ENCODE measurements at places on chromosomes 2 and 18.

DNA sequence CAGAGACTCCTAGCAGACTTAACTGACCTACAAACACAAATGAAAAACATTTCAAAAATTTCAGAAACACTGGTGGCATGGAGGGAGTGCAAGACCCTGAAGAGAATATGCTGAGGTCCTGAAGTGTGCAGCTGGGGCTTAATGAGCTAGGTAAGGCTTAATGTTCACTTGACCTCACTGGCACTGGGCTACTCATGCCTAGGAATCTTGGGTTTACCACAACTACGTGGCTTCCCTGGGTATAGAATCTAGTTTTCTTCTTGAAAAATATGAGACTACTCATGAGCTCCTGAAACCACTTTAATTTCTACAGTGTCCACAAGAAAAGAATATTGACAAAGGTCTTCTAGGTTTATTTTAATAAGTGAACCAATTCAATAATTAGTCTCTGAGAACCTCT lies 139.8 kb downstream of the HNMT start:
- DNase-seq = no peak

- DNase-seq = no peak
These were observed 7.6 kb downstream of the YWHAQ start for GRCh38 chr2:9623151-9623550.

GRCh38 chr2:161344692-161345091 lies 36.5 kb downstream of the PSMD14 start:
- no peak for DNase-seq

DNA sequence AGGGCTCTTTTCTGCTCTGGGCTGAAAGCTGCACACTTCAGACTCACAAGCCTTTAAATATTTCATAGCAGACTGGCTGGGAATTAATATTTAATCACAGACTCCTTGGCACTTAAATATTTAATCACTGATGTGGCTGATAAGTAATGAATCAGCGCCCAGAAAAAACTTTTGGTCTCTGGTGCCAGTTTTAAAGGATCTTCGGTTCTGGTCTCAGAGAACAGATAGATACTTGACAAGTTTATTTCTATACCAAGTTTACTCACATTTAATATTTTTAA lies 201.2 kb downstream of the MYCN start:
- DNase-seq = no peak

DNA sequence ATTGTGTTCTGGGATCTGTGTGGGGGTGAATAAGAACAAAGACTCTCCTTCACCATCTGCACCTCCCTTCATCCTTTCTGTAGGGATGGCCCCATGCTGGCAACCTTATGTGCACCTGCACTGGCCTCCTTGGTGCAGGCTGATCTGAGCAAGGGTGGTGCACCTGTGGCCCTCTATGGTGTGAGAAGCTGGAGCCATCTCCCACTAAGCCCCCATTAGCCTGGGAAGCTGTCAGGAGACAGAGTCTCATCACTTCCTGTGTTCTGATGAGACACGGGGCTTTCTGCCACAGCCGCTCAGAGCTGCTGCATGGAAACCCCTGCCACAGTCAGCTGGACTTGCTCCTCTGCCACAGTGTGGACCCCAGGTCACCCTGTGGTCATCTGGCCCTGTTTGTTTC lies 565.3 kb upstream of the SALL3 start:
- no peak for DNase-seq

- no peak for DNase-seq
These were observed 34.8 kb downstream of the TOGARAM2 start for GRCh38 chr2:29015701-29016470.

- peak; percentile 2 for DNase-seq
These were observed 207.4 kb downstream of the ARL6IP6 start for GRCh38 chr2:152925547-152926448.

GRCh38 chr2:118171546-118171945 lies 83.3 kb downstream of the INSIG2 start:
- DNase-seq = no peak

- DNase-seq = no peak
These were observed 103.9 kb upstream of the GLI2 start for GRCh38 chr2:120631724-120632123.

DNA sequence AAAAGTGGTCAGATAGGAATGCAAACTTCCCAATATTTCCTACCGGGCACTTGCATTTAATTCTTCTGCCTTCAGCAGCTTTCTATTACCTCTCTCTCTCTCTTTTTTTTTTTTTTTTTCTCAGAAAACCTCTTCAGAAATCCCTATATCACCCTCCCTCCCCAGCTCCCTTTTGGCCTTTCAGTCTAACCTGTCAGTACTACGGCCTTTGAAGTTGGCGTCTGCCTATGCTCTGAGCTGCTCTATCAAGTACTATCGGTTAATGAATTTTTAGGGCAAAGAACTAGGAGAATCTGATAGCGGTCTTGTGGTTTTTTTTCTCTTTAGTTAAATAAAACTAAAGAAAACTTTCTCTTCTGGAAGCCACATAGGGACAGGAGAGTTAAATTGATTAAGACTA lies 122.4 kb upstream of the MAPRE2 start:
- no peak for DNase-seq

GRCh38 chr2:145769011-145769716 lies 1249.2 kb upstream of the ZEB2 start:
- no peak for DNase-seq

DNA sequence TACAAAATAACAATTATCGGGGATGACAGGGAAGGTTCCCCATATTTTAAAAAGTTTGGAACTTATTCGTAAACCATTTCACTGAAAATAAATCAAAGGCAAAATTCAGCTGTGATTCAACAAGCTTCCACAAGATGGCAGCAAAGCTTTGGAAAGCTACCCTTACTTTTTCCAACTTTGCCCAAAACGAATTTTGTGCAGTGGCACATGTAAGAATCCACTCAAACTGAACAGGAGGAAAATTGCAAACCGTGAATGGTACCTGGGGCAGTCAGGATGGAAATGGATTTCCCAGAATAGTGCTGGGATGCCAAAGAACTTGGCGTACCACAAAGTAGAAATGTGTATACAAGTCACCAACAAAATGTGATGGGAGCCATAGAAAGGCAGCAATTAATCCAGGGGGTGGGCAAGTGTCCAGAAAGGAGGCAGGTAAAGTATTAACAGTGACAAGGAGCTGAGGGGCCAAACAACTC lies 10.7 kb downstream of the RPL31 start:
- no peak for DNase-seq

- DNase-seq = no peak
These were observed 465.5 kb downstream of the ARHGAP15 start for GRCh38 chr2:143594745-143595144.

- DNase-seq = no peak
These were observed 24.1 kb downstream of the MAL start for GRCh38 chr2:95049683-95049955.

- no peak for DNase-seq
These were observed 50.0 kb upstream of the TMEM178A start for GRCh38 chr2:39615675-39616074.

DNA sequence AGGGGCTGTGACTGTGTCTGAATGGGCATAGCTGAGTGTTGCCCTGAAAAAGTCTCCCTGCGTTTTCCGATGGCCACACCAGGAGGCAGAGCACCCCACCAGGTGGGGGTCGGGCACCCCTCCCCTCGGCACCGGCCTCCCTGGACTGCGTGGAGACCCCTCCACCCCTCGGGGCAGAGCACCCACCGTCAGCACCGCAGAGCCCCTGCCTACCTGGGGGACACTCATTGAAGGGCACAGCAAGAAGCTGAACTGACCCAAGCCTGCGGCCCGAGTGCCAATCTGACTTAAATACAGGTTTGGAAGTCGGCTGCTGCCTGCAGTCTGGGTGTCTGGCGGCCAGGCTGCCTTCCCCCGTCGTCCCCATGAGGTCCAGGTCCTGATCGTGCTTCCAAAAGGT lies 69.9 kb downstream of the KCNG2 start:
- no peak for DNase-seq

- no peak for DNase-seq
These were observed 75.3 kb downstream of the SDC1 start for GRCh38 chr2:20149703-20150030.

- no peak for DNase-seq
These were observed 117.5 kb downstream of the SPHKAP start for GRCh38 chr2:228064024-228064423.

DNA sequence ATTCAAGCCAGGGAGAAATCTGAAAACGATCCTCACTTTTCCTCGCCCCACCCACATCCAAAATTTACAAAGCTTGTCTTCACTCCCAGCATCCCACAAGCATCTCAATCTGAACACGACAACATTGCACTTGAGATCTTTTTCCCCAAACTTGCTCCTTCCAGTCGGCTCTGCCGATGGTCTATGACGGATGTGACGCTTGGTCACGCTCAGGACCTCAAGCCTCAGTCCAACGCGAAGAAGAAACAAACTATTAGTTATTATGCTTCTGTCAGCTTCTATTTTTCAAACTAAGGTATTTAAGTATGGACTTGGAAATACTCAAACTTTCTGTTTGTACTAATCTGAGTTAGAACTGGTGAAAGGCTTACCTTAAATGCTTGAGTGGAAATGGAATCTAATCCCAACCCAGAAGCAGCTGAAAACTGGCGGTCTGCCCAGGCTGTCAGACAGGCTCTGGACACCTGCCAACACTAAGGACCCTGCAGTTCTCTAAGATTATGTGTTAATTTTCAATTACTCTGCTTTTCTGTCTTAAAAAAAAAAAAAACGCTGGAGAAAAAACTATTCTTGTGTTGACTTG lies 132.1 kb upstream of the DNMT3A start:
- no peak for DNase-seq

GRCh38 chr2:86480105-86480504 lies 38.9 kb downstream of the KDM3A start:
- DNase-seq = no peak

GRCh38 chr2:162509288-162509968 lies 165.5 kb downstream of the GCA start:
- no peak for DNase-seq

DNA sequence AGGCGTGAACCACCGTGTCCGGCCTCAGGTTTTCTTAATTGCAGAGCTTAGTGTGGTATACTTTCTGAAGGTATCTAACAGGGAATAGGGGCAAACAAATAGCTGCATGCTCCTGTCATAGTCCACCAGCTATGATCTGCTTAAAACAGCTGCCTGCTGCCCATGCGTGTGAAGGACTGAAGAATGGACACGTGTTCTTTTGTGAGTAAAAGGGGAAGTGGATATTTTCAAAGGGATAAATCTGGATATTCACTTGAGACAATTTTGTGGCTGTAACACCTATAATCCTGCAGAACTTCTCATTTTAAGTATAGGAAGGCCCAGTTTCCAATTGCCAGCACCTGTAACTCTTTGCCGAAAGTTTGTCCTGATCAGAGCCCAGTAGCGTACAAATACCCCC lies 44.7 kb downstream of the TRPM8 start:
- no peak for DNase-seq

GRCh38 chr2:16125614-16126516 lies 185.5 kb downstream of the MYCN start:
- DNase-seq = no peak

DNA sequence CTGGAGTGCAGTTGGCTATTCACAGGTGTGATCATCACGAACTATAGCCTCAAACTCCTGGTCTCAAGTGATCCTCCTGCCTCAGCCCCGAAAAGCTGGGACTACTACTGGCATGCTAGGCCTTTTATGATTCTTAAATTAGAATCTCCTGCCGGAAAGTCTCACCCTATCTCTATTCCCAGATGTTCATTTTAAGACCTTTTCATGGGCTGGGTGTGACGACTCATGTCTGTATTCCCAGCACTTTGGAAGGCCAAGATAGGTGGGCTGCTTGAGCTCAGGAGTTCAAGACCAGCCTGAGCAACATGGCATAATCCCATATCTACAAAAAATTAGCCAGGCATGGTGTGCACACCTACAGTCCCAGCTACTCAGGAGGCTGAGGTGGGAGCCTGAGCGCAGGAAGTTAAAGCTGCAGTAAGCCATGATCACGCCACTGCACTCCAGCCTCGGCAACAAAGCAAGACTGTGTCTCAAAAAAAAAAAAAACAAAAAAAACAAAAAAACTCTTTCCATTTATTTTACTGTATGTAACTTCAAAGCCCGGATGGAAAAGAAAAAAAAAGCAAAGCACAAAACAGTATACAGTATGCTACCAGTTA lies 8.1 kb downstream of the PPP4R3B start:
- DNase-seq = no peak

DNA sequence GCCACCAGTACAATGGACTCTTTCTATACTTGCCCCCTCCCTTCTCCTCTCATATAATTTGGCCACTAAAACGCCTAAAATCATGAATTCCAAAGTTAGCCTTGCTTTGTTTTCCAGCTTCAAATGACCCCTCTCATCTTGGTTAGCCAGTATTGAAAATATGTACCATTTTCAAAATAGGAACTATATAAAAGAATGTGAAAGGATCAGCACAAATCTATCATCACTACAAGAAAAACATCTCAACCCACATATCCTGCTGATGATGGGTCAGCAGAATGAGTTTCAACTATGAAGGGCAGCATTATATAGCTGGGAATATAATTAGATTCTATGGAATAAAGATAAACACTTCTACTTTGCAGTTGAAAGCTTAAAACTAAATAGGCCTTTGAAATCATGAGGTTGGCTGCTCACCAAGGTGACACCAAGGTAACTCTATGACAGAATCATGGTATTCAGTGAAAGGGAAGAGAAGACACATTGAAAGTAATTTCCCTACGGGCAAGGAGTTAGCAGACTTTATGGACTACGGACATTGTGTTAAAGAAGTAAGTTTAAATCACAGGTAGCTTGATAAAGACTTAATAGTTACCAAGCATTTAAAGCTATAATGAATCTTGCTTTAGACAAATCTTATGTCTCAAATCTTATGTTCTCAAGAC lies 873.0 kb downstream of the CPS1 start:
- no peak for DNase-seq

DNA sequence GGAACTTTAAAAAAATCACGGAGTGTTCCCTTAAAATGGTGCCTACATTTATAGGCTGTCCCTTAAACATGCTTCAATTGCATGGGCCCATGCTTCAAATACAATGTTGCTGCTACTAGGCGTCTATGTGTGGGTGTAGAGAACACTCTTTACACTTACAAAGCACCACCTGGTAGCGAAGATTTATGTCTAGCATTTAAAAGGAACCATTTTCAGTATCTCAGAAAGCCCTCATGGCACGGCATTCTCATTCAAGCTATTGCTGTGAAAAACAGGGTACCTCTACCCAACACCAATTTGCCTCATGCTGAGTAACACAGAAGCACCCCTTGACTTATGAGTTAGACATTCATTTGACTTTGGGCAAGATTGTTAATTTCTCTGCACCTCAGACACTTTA lies 112.9 kb upstream of the CNTNAP5 start:
- no peak for DNase-seq

DNA sequence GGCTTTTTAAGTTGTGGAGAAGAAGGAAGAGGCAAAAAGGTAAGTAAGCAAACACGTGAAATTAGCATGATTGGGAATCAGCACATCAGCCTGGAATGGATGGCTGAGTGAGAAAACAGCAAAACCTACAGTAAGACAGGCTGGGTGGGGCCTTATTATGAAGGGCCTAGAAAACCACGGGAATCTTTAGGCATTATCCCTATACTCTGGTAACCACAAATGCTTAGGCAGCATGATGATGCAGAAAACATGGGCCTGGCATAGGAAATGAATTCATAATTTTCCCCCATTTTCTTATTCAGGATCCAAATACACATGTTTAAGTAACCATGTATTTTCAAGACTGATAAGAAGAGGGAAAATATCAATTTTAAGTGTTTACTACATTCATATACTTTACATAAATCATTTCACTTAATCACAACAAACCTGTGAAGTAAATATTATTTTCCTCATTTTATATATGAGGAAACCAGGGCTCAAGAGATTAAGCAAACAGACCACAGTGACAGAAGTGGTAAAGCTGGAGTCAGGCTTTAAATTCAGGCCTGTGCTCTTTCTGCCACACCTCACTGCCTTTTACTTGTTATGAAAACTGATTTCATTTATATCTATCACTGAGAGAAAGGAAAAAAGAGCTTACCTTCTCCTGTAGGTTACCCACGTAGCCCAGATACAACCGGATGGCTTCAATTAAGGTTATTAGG lies 4.0 kb downstream of the TMEM17 start:
- DNase-seq = no peak
